Right ventricle myocardium inferior (tissue), 1 donor: ENCODE measurements at places on chromosomes 16 and 17. TPM values are rescaled to one million over a fixed set of nuclear protein-coding genes. Genes with fewer than 3 reads are reported as not detected.

Gene TPSG1
- total RNA-seq, result 0.30 TPM

Gene CLEC3A
- not detected for total RNA-seq

DNA sequence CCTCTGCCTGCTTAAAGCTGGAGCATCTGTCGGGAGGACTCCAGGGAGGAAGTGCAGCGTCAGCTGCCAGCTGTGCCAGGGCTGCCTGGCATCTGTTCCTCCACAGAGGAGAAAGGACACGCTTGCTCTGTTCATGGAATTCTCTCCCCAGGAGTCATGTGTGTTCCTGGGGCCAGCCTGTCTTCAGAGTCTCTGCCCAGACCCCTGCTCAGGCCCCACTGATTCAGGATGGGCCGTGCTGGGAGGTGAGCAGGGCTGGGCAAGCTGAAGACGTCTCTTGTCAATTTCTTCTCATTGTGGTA is 24.2 kb downstream of the CRISPLD2 start:
- peak; percentile 79 for DNase-seq

GRCh38 chr17:77282524-77283515 is 142.1 kb downstream of the SEC14L1 start:
- no peak for DNase-seq

DNA sequence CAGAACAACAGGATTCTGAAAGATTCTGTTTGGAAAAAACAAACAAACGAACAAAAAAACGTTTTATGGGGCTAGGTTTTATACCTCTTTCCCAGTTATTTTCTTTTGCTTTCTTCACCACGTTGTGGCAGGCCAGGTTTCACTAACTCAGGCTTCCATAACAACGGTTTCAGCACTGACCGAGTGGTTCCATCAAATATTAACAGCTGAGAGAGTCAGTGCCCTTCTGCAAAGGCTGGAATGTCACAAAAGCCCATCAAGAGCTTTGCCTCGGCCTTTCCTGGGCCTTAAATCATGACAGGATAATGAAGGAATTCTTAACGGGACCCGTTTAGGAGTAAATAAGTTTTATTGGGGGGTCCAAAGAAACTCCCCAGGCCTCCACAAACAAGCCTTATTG is 34.2 kb downstream of the MPHOSPH6 start:
- no peak for DNase-seq

GRCh38 chr16:52556083-52556482 is 9.1 kb upstream of the TOX3 start:
- no peak for DNase-seq

Gene MYH3
- 0.43 TPM for total RNA-seq

- DNase-seq, result peak; percentile 34
Measured at GRCh38 chr17:19718613-19719354, 2.4 kb upstream of the SLC47A2 start.

Gene NLRC5
- 8.6 TPM for total RNA-seq

Gene NPIPB13
- 4.5 TPM for total RNA-seq

DNA sequence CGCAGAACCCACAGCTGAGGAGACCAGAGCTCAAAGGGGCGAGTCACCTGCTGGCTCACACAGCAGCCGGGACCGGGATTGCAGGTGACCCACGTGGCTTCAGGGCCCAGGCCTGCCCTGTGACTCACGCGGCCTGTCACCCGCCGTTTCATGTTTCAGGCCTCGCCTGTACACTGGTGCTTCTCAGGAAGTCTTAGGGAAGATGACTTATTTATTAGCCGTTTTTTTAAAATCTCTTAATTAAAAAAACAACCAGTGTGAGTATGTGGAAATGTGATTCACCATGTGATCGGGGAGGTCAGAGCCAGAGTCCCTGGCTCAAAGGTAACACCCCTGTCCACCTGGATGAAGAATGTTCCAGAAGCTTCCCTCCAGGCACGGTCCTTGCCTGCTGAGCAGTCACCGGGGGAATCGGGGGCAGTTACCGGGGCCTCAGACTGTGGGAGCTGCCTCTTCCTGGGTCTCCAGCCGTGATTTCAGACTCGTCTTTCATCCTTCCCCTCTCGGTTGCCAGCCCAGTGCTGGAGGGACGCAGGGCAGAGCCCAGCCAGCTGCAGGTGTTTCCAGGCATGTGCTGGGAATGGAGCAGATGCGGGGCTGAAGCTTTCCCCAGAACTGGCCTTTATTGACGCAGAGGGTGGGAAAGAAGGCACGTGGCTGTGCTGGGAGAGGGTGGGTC is 49.3 kb downstream of the CMIP start:
- DNase-seq, result no peak

DNA sequence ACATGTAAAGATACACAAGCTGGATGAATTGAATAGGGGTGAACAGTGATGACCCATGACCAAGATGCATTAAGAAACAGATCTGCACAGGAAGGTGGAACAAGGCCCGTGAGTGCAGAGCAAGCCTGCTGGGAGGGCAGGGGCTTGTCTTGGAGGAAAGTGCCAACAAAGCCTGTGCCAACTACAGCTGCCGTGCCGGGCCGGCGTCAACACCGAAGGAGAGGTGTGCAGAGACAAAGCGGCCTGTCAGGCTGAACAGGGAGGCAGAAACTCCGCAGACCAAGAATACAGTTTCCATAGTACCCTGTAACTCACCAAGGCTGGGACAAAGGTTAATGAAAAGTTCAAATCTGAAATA is 46.7 kb downstream of the ANKRD11 start:
- DNase-seq, result peak; percentile 69

DNA sequence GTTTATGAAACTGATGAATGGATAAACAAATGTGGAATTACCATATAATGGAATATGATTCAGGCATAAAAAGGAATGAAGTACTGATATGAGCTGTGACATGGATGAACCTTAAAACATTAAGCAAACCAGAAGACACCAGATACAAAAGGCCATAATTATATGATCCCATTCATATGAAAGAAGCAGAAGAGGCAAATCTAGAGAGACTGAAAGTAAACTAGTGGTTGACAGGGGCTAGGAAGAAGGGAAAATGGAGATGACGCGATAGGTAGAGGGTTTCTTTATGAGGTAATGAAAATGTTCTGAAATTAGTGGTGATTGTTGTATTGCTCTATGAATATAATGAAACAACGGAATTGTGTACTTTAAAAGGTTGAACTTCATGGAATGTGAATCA is 88.4 kb downstream of the HIC1 start:
- no peak for DNase-seq

Gene CFAP20
- 34.8 TPM for total RNA-seq

Gene SMIM36
- not detected for total RNA-seq
